Stimulated activated CD4-positive, alpha-beta T cell treated with anti-CD3 and anti-CD28 coated beads, TNF-alpha, amount 100 ng/mL, for 4 hours (primary cell): ENCODE measurements at places on chromosomes 11 and 22.

DNA sequence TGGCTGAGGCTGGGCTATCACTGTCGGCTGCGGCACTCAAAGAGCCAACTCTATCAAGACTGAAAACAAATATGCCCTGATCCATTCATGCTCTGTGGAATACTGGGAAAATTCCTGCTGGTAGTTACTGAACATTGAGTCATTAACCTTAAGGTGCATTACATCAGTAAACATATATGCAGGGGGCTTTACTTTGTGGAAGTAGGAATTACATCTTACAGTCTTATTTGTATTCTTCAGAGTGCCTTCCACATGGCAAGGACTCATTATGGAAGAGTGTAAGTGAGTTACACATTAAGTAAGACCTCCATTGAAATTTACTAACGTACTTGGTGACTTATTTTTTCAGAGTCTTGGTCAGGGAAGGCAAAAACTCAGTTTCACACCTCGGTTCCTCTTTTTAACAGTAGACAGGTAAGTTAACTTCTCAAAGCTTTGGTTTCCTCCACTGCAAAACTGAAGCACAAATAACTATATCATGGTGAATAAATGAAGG, 4.5 kb downstream of the OR5B21 start:
- DNase-seq: no peak

GRCh38 chr11:24762076-24762475, 265.2 kb downstream of the LUZP2 start:
- no peak for DNase-seq

DNA sequence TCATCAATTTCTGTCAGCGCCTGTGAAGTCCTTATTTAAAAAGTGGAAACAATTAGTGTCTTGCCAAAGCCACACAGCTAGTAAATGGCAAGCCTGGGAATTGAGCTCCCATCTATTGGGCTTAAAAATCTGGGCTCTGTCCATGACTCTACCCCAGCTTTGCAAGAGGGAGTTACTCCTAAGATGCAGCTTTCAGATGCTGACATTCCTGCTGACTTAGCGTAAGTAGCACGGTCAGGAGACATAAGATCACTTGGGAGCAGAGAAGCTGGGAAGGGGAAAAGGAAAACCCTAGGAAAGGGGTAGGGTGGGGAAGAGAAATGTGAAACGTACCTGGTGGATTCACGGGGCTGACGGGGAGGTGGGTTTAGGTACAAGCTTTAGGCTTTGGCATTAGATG, 36.0 kb upstream of the OR4B1 start:
- DNase-seq: no peak

GRCh38 chr22:26185190-26185589, 15.9 kb downstream of the SEZ6L start:
- DNase-seq: no peak

DNA sequence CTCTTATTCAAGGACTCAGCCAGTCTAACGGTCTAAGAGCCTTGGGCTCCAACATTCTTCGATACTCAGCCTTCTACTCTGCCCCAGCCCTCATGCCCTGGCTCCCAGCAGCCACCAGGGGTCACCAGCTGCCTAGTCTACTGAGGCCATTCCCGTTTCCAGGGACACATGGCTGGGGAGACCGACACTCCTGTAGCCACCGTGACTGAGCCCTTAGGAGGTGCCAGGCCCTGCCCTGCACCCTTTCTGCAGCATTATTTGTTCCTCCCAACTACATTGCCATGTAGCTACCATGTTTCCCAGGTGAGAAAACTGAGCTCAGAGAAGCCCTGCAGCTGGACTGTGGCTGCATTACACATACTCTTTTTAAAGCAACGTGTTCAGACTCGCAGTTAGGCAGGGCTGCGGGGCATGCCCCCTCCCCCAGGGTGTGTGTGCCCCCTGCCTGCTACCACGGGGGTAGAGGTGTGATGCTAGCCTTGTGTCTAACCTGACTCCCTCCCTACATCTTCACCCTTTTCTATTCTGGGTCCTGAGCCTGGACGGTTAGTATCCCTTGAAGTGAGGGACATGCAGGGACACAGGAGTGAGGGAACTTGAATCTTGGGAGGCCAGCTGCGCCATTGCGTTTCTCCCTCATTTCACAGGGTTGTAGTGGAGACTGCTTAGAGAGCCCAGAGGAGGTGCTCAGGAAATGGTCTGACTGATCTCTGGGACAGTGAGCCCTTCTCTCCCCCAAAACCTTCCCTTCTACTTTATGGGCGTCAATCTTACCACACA, 17.5 kb downstream of the ATG16L2 start:
- no peak for DNase-seq
